ENCODE measurements at places on chromosomes 11 and 22. TPM values are rescaled to one million over a fixed set of nuclear protein-coding genes. Genes with fewer than 3 reads are reported as not detected.

The CADM1 gene
- 130 TPM for polyA plus RNA-seq

The CASP5 gene
- polyA plus RNA-seq = not detected

DNA sequence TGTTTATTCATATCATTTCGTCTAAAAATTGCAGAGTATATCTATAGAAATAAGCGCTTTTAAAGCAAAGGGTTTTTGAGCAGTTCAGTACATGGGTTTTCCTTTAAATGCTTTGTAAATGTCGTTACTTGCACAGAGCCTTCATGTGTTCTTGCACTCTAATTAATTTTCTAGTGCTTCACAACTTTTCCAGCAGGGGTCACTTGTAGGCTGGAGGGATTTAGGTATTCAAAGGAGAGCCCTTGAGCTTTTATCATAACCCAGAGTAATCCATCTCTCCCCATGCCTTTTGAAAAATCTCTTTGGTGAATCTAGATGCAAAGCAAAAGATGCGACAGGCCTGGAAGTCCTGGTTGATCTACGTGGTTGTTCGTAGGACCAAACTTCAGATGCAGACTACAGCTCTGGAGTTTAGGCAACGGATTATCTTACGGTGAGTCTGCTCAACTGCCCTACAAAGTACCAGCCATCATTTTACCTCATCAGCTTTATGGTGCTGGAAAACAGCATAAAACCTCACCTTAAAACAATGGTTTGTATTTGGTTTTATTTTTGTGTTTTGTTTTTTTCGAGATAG, 60.4 kb downstream of the SFI1 start:
- DNase-seq = no peak

DNA sequence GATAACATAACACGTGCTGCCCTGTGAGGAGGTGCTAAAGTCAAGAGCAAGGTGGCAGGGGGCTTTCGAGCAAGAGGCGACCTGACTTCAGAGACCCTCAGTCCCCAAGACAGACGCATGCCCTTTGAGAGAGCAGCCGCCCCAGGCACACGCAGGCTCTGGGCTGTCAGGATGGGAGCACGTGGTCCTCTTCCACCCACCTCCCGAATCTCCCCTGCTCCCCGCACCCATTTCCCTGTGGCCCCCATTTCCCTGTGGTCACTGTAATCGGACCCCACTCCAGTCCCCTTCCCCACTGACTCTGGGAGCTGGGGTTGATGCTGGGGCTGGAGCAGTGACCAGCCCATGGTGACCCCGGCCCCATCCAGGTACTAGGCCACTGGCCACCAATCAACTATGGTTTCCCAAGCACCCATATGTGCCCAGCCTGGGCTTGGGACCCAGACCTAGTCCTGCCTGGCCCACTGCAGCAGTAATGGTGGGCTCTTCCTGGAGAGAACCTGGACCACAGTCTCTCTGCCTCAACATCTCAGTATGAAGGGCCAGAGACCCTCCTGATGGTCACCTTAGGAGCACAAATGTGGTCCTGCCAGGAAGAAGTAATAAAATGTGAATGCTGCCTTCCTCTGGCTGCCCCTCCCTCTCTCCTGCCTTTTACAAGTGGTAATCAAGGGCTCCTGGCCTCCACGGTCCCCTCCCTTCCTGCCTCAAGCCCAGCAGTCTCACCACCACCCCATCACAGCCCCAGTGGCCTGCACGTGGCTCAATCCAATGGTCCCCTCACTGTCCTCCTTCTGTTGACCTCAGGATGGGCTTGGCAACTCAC, 39.0 kb downstream of the IGLL5 start:
- no peak for DNase-seq

GRCh38 chr11:81700076-81700475, 1033.6 kb downstream of the FAM181B start:
- DNase-seq = no peak

- DNase-seq = no peak
These were observed 13.4 kb downstream of the EPS8L2 start for GRCh38 chr11:719214-720016.

DNA sequence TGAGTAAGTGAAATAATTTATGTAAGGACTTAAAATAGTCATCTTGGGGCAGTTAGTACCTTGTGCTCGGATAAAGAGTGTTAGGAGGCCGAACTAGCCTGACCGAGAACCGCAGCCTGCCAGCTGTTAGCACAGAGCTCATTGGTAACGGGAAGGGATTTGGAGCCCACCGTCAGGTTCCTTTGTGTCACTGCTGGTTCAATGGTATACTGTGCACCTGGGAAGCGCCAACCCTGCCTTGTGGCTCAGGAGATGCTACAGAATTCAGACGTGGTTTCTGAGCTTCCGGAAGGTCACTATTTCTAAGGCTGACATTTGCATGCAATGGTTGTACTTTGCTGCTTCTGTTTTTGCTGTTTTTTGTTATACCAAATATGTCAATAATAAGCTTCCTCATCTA, 403.5 kb downstream of the CADM1 start:
- DNase-seq = no peak

The CSNK2A3 gene
- 0.66 TPM for polyA plus RNA-seq

The CHRM4 gene
- 0.34 TPM for polyA plus RNA-seq

The PRMT3 gene
- polyA plus RNA-seq = 19.2 TPM

DNA sequence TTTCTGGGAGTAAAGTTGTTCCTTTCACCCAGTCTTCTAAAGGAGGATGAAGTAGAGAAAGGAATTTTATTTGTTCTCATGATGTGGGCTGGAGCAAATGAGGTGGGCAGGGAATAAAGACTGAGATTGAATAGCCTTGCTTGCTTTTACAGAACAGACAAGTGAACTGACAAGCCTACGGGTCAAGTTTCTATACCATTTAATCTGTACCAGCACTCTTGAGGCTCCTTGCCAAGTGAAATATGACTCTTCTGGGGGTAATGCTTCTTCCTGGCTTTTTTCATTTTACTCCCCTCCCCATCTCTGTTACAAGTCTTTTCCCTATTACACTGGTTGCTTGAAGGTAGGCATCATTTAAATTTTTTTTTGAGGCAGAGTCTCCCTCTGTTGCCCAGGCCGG, 54.8 kb downstream of the CSTPP1 start:
- no peak for DNase-seq

DNA sequence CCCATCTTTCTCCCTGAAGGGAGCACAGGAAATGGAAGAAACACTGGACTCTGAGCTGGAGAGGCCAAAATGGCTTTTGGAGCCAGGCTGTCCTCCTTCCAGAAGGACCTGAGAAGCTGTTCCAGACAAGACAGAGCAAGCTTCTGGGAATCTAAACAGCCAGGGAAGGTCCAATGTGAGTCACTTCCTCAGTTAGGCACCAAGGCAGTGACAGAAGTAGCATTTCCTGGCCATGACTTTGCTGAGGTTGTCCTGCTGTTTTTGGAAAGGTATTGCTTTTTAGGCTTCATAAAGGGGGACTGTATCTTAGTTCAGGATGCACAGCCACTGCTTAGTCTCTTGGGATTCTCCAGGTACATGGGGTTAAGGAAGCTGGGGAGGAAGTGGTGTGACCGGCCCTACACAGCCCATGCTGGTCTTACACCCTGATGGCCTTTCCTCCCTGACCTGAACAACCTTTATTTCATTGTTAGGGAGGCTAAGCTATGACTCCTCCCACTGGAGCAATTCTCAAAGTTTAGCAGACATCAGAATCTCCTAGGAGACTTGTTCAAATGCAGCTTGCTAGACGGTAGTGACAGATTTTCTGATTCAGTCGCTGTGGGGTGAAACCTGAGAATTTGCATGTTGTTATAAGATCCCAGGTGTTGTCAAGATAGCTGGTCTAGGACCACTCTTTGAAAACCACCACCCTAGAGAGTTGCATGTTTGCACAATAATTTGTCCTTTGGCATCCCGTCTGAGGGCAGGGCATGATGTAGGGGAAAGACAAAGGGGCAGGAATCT, 6.8 kb upstream of the INSC start:
- no peak for DNase-seq

The VPREB1 gene
- not detected for polyA plus RNA-seq

- no peak for DNase-seq
These were observed 15.2 kb upstream of the SORL1-AS1 start for GRCh38 chr11:121467965-121468364.

The NRXN2 gene
- 15.1 TPM for polyA plus RNA-seq

The OR5A1 gene
- polyA plus RNA-seq = not detected

DNA sequence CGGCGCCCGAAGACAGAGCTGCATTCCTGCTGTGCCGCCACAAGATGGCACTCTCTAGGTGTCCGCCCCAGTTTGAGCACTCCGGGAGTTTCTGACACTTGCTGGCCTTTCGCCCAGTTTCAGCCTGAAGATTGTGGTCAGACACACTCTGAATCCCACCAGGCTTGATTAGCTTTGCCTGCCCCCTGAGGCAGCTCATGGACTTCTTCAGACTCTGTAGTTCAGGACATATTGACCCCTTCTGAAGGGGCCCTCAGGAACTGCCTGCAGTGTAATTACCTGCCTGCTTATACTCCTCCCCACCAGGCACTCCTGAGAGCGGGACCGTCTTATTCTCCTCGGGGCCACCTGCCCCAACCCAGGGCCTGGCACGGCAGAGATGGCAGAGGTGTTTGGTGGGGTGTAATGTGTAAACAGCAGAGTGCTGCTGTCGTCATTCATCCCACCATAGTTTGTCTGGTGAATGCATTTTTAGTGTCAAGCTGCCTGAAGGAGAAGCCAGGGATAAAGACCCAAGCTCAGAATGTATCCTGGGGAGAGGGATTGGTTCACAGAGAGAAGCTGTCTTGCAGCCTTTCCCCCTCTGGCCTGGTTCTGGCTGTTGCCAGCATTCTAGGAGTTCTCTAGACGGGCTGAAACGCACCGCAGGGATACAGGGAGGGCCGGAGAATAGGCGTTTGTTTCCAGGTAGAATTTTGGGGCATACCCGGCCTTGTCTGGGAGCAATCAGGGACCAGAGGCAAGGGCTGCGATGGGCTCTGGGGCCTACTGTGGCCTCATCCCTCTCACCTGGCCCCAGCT, 46.4 kb downstream of the EIF3F start:
- DNase-seq = peak; percentile 73

GRCh38 chr11:810040-810567, 337 bp downstream of the RPLP2 start:
- no peak for DNase-seq

GRCh38 chr11:110088535-110089344, 4.5 kb upstream of the ZC3H12C start:
- no peak for DNase-seq

- no peak for DNase-seq
These were observed 72.0 kb downstream of the TRIM29 start for GRCh38 chr11:120065876-120066275.

DNA sequence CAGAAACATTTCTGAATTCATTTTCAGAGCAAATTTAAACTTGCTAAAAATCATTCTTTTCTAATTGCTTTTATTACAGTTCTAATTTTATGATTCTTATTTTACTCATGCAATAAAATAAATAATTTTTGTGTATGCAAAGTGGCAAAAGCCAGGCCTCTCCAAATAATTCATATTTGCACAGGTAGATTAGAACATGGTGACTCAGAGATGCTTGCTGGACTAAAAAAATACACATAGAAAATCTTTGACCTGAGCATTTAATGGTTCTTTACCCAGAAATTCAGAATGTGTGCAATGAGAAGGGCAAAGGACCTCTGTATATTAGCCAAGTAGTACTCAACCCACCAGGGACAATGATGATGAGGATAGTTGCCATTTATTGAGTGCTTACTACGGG, 15.3 kb downstream of the MAP6 start:
- DNase-seq = no peak

DNA sequence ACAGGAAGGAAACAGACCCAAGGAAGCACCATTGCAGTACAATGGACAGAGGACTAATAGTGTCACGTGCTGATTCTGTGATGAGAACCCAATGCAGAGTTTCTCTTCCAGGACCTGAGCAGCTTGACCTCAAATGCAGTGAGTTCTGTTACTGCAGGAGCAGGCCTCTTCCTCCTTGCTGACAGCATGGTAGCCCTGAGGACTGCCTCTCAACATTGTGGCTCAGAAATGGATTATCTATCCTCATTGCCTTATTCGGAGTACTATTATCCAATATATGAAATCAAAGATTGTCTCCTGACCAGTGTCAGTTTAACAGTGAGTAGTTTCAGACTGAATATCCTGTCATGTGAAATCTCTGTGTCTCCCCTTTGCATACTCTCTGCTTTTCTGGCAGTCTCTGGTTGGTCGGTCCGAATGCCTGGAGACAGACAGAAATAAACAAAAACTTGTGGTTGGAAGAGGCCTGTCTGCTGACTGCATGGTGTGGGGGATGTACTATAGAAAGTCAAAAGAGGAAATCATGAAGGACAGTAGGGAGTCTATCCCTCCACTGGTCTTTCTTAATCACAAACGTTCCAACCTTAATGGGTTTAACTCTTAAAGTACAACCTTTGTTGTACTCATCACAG, 6.9 kb upstream of the MS4A14 start:
- DNase-seq = no peak

The RCOR2 gene
- polyA plus RNA-seq = 11.6 TPM

GRCh38 chr11:9363954-9364912, 20.2 kb upstream of the IPO7 start:
- peak; percentile 82 for DNase-seq

The TUBGCP6 gene
- 36.3 TPM for polyA plus RNA-seq

DNA sequence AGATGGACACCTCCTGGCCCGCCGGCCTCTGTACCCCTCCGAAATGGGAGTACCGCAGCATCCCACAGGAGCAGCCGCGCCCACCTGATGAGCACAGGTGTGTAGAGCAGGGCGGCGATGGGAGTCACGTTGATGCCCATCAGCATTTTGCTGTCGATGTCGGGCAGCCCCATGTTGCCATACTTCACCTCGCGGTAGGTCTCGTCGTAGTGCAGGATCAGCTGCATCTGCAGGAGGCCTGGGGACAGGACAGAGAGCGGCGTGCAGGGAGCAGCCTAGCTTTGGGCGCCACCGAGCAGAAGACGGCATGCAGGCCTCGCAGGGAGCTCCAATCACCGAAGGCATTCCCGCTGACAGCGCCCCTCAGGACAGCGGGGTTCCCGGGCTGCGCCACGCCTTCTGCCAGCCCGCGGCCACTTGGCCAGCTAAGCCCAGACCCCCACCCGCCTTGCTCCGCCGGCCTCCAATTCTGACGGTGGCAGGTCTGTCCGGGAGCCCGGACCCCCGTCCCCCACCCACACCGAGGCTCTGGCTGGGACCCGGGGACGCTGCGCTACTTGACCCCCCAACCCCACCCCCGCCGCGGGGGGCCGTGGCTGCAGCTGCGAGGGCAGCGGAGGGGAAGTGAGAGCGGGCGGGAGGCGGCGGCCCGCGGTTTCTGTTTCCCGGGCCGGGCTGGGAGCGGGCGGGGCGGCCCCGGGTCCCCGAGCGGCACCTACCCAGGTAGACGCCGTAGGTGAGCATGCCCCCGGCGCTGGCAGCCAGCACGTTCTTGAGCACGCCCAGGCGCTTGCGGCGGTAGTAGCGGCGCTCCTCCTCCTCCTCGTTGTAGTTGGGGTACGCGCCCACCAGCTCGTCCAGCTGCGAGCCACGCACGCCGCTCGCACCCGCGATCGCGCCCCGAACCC, 705 bp downstream of the UNC93B1 start:
- no peak for DNase-seq

- DNase-seq = no peak
These were observed 284.3 kb upstream of the ISX start for GRCh38 chr22:34781681-34782080.

The NXPE1 gene
- polyA plus RNA-seq = not detected

- DNase-seq = no peak
These were observed 77.0 kb downstream of the ST3GAL4 start for GRCh38 chr11:126432525-126432924.

Measured in left renal pelvis (tissue), 4 donors.